ENCODE measurements at places on chromosomes 1 and 21. TPM values are rescaled to one million over a fixed set of nuclear protein-coding genes. Genes with fewer than 3 reads are reported as not detected.

DNA sequence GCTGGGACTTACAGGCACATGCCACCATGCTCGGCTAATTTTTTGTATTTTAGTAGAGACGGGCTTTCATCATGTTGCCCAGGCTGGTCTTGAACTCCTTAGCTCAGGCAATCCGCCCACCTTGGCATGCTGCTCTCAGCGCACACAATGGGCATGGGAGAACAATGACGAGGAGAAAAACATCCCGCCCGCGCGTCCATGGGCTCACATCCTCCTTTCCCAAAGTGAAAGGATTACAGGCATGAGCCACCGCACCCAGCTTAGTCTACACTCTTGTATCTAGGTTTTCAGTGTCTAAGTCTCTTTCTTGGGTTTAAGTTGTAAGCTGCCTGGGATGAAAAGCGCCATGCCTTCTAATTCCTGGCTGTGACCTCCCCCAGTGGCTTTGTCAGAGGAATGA is 37.9 kb downstream of the CDK18 start:
- DNase-seq: no peak

CLDN8 gene
- polyA plus RNA-seq: 70.9 TPM

- no peak for DNase-seq
Measured at GRCh38 chr1:47643306-47644211, 205.7 kb downstream of the FOXD2 start.

DNA sequence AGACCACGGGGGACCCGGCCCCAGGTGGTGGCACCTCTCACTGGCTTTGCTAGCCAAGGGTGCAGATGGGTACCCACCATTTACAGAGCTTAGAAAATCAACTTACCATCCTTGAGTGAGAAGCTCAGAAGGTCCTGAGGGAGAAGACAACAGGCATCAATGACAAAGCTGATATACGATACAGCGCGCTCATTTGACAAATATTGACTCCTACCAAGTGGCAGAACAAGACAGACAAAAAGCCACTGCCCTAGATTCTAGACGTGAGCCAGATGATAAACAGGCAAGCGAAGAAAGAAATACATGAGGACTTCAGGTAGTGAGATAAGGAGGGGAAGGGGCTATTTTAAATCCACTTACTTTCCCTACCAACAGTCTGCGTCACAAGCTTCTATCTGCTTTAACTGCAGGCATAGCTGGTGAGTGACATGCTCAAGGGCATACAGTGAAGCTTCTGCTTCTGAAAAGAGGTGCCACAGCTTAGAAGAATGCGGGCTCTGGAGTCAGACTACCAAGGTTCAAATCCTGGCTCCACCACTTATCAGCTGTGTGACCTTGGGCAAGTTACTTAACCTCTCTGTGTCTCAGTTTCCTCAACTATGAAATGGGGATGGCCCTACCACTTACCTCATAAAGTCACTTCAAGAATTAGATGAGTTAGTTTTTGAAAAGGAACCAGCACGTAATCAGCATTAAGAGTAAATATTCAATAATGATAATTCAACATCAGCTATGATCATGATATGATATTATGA is 29.1 kb downstream of the TMCO4 start:
- DNase-seq: no peak

DNA sequence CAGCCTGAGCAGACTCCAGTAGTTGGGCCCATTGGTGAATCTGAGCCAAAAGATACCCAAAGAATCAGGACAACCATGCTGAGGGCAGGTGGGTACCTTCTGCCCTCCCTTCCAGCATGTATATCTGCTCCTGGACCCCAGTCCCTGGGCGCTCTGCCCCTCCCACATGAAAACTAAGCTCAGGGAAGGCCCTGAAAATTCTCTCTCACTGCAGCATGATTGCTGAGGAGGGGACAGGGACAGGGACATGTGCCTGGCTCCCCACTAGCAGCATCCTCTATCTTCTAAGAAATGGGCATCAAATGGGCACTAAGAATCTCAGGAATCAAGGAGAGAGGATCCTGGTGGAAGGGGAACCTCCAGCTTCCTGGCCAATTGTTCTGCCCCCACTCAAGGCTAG is 446.0 kb downstream of the MATN1 start:
- DNase-seq: no peak

DYNLT5 gene
- 1.8 TPM for polyA plus RNA-seq

DNA sequence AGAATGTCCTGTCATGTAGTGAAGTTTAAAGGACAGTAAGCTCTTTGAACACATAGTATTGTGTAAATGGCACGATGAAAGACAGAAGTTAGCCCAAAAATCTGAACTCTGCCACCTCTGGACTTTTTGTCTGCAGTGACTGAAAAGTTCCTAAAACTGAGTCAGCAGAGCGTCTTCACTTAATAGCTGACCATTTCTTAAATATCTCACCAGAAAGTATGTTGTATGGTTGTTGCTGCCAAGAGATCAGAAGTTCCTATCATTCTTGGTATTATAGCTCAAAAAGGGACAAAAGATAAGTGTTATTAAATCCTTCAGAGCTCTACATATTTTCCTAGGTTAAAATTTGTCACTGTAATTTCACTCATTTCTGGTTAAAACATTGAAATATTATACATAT is 1003.0 kb downstream of the TTLL7 start:
- DNase-seq: no peak

Measured in renal pelvis (tissue), 12 donors.